ENCODE measurements at places on chromosomes 3 and 15. TPM values are rescaled to one million over a fixed set of nuclear protein-coding genes. Genes with fewer than 3 reads are reported as not detected.

Gene ZCWPW2
- 0.84 TPM for total RNA-seq

Gene ITIH1
- not detected for total RNA-seq

Gene SYNM
- 17.6 TPM for total RNA-seq

Gene WNT5A
- total RNA-seq: 16.8 TPM

Gene GNAT1
- not detected for total RNA-seq

Gene FANCD2OS
- not detected for total RNA-seq

Gene SPSB4
- total RNA-seq: 1.3 TPM

Gene GOLGA8M
- 2.0 TPM for total RNA-seq

Gene USP50
- total RNA-seq: not detected

Gene XRN1
- total RNA-seq: 35.2 TPM

Gene C2CD4A
- total RNA-seq: 0.79 TPM

Gene TM6SF1
- total RNA-seq: 22.9 TPM

Gene RLBP1
- not detected for total RNA-seq

Gene SRGAP3
- total RNA-seq: 6.8 TPM

Gene XCR1
- total RNA-seq: 2.0 TPM

Gene TRIM42
- not detected for total RNA-seq

Gene ACAD11
- 12.9 TPM for total RNA-seq

Gene LYZL4
- not detected for total RNA-seq

Gene BCHE
- total RNA-seq: 6.6 TPM

Gene SNTN
- total RNA-seq: not detected

Gene DUOXA2
- not detected for total RNA-seq

Gene OR5H6
- total RNA-seq: not detected

Gene EXD1
- not detected for total RNA-seq

Gene PLA2G4E
- 0.12 TPM for total RNA-seq

Gene NPAP1
- total RNA-seq: not detected

Gene TRPM1
- total RNA-seq: not detected

Gene ACP3
- 11.9 TPM for total RNA-seq

Measured in left lung (tissue), 14 donors.